ENCODE measurements at places on chromosomes 11 and 22.

GRCh38 chr11:100543386-100543785, 143.7 kb upstream of the ARHGAP42 start:
- DNase-seq, result no peak

GRCh38 chr22:44972363-44973083, 37.3 kb downstream of the PHF21B start:
- no peak for DNase-seq

DNA sequence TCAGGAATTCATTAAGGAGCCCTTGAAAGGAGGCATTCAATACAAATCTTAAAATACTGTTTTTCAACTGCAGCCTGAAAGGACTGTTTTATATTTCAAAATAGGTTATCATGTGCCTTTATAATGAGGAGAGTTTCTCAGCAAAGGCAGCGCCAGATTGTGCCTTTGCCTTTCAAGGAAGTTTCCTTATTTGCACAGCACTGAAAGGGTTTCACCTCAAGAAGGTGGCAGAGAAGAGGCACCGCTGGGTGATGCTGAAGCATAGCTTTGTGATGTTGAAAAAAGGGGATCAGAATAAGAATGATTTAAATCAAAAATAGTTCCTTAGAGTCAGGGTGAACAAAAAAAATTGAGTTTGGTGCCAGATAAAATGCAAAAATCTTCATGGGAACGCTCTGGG, 601.0 kb upstream of the KIRREL3 start:
- no peak for DNase-seq

DNA sequence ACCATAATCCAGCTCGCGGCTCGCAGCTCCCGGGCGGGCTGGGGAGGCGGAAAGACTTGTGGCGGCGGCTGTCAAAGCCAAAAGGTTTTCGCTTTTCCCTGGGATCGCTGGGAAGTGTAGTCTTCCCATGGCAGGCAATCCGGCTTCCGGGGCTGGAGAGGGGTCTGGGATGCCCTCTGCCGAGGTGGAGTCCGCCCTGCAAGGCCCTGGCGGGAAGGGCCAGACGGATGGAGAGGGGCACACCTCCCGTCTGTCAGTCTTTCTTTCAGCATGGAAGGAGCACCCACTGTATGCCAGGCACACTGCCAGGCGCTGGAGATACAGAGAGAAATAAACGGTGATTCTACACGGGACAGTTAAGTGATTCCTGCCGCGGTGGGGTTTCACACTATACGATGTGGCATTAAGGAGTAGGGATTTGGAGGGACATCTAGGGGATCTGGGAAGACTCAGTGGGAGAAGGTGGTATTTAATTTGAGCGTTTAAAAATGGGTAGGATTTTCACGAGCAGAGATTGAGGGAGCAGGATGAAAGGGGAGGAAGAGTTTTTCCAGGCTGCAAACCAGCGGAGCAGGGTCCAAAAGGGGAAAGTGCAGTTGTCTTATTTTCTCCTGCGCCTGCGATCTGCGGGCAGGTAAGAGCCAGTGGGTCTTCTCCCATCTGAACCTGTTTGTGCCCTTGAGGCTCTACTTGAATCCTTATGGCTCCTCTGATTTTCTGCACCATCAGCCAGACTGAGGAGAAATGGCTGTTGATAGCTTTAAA, at the start of gene BACE1:
Gene BACE1, minus strand, starts transcription at position 60 of the 765 bp plus-strand sequence. CDS start 461 bp downstream, outside the sequence.
- DNase-seq, result no peak

- DNase-seq, result no peak
Measured at GRCh38 chr11:35787013-35787504, 124.5 kb downstream of the TRIM44 start.

DNA sequence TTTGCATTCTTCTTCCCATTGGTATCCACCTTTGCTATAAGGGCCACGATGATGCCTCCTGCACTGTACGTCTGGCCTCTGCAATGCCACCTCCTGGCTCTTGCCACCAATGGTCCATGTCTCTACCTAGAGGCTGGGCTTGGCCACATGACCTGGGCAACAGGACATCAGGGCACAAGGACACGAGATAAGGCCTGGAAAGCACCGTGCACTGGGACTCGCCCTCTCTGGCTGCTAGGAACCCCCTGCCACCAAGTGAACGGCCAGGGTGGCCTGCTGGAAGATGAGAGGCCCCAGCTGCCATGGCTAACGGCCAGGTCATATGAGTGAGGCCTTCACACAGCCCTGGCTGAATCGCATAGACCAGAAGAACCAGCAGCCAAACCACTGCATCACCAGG, 87.4 kb downstream of the TRMU start:
- no peak for DNase-seq

DNA sequence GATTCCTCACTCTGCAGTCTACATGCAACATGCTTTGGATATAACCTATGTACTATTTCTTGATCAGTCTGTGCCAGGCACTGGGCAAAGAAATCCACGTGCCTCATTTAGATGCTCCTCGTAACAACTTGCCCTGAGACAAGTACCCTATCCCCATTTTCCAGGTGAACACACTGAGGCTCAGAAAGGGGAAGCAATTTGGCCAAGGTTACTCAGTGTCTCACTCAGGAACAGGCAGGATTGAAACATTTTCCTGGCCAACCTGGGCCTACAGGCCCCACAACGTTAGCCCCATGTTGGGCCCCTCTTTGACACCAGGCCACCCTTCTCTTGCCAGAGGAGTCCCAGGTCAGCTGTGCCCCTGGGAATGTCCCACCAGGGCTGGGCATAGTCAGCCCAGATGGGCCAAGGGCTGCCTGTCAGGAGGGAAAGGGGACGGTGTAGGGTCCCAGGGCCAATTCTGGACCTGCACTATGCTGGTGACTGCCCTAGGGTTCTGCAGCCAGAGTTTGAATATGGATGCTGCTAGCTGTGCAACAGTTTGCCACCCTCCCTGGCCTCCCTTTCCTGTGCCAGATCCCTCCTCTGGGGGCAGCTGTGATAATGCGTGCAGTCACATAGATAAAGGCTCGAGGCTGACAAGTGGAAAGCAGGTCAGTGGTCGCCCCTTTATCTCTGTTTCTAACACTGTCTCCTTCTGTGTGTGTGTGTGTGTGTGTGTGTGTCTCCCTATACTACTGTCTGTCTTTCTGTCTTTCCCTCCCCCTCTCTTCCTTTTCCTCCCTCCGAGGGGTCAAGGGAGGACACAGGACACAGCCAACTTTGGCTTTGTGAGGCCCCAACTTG, 10.4 kb upstream of the EMID1 start:
- no peak for DNase-seq

GRCh38 chr11:46003572-46003971, 81.1 kb downstream of the LARGE2 start:
- no peak for DNase-seq

GRCh38 chr11:7319501-7319900, 67.8 kb downstream of the SYT9 start:
- DNase-seq, result no peak

- DNase-seq, result no peak
Measured at GRCh38 chr11:73249304-73249703, 22.8 kb upstream of the P2RY6 start.

DNA sequence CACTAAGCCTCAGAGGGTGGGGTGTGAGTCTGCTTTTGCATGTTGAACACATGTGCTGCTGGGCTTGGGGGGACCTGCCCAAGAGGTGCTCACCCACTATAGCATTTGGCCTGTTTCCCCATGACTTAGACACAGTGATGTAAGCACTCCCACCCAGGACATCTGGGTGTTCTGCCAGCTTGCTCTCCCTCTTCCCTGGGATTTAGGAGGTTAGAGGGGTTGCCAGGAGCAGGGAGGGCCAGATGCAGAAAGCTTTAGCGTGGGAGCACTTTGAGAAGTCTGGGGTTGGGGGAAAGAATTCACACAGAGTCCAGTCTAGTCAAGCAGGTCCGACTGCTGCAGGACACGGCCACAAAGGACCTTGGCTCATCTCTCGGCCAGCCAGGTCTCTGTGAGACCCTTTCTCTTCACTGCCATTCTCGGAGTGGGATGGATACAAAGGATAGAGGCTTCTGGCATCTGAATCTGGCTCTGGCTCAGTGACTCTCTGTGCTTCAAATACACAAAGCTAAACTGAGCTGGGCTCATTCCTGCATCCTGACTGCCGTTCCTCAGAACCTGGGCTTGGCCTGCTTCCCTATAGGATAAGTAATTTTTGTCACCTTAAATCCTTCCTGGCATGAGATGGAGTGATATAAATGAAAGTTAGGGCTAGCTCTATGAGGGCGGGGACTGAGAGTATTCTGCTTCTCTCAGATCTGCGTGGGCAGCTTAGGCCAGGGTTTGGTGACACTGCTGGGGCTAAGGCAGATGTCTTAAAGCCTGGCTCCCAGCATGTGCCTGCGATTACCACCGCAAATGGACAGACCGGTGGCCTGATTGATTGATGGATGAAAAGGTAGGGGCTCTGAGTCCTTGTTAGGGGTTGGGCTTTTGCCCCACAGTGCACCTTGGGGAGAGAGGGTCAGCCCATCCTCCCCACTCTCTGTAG, 14.5 kb downstream of the USP2 start:
- no peak for DNase-seq

GRCh38 chr11:129427376-129427775, 51.7 kb downstream of the BARX2 start:
- DNase-seq, result no peak

GRCh38 chr11:64726867-64727530, 4.0 kb upstream of the NRXN2 start:
- no peak for DNase-seq

- DNase-seq, result no peak
Measured at GRCh38 chr11:116610190-116610589, 162.6 kb downstream of the BUD13 start.

DNA sequence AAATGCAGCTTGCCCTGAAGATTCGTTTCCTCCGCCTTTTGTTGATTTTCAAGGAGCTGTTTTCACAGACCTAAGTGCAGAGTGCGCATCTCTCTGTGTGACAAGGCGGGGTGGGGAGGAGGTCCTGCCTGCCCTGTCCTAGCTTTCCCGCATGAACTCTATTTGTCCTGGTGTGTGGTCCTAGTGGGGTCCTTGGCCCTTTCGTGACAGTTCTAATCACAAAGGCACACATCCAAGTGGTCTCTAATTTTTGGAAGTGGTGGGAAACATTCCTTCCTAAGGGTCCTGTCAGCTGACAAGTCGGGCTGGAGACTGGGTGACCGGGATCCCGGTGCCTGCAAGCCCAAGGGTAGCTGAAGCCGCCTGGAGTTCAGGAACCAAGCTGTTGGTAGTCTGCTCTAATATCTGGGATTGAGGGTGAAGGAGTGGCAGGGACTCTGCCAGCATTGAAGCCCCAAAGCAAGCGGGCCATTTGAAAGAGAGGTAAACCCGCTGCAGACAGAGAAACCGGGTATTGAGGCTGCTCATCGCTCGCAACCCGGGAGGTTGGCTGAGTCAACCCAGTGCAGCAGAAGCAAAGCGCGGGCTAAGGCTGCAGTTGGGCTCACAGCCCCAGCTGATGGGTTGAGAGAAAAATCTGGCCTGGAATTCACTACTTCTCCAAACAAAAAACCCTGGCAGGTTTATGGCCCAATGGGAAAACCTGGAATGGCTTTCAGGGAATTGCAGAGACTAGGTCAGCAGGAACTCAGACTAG, 28.1 kb upstream of the FBXO3 start:
- DNase-seq, result no peak

- no peak for DNase-seq
Measured at GRCh38 chr22:24209687-24210086, 28.4 kb downstream of the SUSD2 start.

DNA sequence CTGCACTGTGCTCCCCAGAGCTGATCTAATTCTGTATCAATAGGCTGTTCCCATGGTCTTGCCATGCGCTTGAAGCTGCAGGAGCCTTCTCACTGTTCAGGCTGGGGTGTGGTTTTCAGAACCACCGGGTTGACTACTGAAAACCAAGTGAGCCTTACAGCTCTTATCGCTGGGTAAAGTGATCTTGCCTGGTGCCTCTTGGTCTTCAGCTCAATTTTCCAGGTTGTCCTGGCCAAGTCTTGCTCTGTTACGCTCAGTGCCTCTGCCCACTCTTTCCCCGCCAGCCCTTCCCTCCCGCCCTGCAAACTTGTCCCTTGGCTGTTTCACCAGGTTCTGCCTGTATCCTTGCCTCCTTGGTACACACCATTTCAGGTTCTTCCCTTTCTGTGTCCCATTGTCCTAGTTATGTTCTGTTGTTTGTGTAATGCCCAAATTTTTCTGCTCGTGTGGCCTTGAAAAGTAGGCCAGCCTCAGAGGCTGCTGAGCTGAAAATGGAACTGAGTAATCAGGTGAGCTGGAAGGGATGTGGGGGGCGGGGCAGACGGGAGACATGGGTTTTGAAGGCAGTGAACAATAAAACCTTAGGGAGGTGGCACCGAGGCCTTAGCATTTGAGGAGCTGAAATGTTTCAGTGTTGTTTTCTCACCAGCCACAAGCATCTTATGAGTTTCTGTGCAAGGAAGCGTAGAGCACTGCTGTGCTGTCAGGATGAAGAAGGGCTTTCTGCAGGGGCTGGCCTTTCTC, 11.2 kb downstream of the PEX26 start:
- DNase-seq, result no peak

DNA sequence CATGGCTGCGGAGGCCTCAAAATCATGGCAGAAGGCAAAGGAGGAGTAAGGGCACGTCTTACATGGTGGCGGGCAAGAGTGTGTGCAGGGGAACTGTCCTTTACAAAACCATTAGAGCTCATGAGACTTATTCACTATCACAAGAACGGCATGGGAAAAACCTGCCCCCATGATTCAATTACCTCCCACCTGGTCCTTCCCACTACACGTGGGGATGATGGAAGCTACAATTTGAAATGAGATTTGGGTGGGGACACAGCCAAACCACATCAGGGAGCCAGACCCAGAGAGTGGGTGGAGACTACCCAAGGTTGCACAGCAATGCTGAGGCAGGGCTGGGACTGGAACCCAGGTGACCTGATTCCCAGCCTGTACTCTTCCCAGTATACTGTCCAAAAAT, 8.6 kb upstream of the TMPRSS6 start:
- DNase-seq, result no peak

DNA sequence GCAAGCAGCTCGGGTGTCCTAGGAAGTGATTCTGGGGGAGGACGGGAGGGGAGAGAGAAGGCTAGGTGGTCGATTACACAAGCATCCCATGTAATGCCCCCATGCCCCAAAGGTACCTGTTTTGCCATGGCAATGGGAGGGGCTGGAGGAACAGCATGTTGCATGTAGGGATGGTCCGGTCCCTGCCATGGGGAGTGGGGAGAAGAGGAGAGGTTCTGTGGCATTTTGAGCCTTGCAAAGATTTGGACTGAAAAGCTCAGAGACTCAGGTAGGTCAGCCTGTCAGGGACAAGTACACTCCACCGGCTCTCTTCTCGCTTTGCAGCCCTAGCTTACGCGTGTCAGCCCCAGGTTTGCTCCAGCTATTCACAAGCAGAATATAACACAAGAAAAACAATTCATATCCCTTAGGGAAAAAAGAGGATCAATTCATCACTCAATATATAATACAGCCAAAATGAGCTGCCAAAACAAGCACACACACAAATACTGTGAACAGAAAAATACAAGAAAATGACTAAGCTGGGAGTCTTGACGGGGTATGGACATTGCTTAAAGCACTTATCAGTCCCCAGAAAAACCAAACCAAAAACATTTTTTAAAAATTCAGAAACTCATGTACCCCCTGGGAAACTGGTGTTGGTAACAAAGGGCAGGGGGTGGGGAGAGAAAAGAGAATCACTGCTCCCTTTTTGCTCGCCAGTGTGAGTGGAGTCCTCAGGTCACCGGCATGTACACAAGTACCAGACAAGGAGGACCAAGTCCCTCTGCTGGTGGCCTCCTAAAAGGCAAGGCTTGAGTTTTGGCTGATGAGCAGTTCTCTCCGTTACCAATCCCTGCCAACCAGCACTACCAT, 21.6 kb downstream of the APOL5 start:
- no peak for DNase-seq
